AG04449 (cell line): ENCODE measurements at places on chromosomes 2 and 18.

DNA sequence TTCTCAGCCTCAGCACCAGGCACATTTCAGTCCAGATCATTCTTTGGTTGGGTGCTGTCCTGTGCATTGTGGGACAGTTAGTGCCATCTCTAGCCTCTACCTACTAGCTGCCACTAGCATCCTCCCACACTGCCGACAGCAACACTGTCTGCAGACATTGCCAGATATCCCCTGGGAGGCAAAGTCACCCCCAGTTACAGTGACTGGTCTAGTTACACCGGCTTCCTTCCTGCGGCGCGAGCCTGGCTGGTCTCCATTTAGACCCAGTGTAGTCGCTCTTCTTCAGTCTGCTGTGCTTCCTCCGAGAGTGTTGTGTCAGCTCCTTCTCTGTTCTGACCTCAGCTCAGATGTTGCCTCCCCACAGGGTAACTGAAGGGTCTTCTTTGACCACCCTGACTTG is 283.1 kb downstream of the PHLPP1 start:
- DNase-seq: no peak

DNA sequence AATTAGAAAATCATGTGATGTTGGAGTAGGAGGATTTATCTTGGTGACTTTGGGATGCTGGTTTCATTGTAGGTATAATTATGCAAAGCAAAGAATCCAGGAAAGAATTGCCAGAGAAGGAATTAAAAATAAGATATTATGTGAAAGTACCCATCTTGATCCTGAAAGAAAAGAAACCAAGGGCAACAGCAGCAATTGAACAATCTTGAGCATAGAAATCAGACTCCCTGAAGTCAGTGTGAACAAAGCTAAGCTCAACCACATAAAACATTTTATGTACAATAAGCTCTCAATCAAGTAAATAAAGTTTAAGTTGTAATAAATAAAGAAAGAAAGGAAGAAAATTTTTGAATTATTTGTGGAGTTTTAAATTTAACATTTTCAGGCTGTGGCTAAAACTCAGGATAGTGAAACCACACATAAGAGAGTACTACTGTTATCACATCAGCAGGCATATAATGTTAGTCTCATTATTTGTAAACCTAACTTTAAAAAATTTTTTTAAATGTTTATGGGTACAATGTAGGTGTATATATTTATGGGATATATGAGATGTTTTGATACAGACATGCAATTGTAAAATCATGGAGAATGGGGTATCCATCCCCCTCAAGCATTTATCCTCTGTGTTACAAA is 32.8 kb upstream of the GPR55 start:
- DNase-seq: no peak

DNA sequence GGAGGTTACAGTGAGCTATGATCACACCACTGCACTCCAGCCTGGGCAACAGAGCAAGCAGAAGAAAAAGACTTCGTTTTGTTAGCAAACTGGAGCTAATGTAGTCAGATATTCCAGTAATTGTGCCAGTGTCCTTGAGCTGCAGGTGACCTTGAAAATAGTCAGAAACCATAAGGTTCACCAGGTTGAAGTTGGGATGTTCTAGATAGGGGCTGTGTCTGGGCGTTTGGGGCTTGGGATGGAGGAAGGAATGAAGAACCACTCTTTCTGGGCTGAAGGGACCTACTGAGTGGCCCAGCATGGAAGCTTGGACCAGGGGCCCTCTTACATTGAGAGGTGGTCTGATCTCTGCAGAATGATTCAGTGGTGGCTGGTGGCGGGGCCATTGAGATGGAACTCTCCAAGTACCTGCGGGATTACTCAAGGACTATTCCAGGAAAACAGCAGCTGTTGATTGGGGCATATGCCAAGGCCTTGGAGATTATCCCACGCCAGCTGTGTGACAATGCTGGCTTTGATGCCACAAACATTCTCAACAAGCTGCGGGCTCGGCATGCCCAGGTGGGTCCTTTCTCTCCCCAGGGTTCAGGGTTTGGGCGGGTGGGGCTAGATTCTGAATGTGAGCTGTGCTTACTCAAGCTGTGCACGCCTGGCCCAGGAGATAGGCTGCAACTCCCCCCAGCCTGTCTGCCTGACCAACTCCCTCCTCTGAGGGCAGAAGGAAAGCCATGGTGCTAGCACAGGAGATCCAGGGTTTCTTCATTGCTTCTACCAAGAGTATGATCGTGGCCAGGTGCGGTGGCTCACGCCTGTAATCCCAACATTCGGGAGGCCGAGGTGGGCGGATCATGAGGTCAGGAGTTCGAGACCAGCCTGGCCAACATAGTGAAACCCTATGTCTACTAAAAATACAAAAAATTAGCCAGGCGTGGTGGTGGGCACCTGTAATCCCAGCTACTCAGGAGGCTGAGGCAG is 17.1 kb downstream of the CCT7 start:
- no peak for DNase-seq

DNA sequence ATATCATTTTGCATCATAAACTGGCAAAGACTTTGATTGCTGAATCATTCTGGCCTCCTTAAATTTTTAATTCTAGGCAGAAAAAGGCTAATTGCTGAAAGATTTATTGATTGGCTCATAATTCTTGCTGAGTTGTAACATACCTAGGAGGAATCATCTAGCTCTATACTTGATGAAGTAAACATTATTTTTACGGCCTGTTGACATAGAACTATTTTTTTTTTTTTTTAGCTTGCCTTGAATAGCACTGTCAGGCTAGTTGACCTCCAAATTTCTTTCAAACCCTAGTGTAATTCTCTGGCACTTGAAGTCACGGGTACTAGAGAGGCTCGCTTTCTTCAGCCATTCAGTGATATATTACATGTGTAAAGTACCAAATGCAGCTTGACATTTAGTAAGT is 2.8 kb downstream of the SERPINB12 start:
- no peak for DNase-seq

GRCh38 chr18:58100154-58100553 is 56.1 kb downstream of the NEDD4L start:
- DNase-seq: no peak

- DNase-seq: peak; percentile 60
Measured at GRCh38 chr2:96533292-96534073, 3.1 kb upstream of the ARID5A start.

GRCh38 chr18:57051657-57052044 is 95.2 kb upstream of the BOD1L2 start:
- no peak for DNase-seq

GRCh38 chr2:681312-681711 is 4.1 kb upstream of the TMEM18 start:
- DNase-seq: no peak

GRCh38 chr18:73691118-73691517 is 456.5 kb downstream of the FBXO15 start:
- DNase-seq: peak; percentile 53

DNA sequence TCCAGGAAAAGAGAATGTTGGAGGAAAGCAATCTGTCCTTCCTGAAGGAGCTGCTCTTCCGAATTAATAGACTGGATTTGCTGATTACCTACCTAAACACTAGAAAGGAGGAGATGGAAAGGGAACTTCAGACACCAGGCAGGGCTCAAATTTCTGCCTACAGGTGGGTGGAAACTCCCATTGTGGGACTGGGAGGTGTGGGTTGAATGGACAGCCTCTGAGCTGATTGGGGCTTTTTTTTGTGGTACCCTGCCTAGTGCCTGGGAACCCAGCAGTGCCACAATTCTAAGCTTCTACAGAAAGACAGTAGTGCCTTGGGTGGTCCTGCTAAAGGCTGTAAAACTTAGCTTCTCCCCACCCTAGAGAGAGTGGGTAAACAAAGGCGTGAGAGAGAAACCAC is 6.3 kb downstream of the CASP8 start:
- no peak for DNase-seq

DNA sequence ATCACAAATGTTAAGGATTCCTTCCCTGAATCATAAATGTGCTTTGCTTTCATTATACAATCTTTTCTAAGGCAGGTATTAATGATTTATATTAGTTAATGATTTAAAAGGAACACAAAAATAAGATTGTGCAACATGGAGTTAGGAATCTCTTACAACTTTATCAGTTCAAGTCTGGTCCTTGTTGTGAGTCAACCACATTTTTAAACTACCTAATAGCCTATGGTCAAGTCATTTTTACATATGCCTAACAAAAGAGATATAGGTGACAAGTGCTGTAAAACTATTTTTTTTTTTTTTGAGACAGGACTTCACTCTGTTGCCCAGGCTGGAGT is 8.2 kb upstream of the INPP1 start:
- DNase-seq: no peak

DNA sequence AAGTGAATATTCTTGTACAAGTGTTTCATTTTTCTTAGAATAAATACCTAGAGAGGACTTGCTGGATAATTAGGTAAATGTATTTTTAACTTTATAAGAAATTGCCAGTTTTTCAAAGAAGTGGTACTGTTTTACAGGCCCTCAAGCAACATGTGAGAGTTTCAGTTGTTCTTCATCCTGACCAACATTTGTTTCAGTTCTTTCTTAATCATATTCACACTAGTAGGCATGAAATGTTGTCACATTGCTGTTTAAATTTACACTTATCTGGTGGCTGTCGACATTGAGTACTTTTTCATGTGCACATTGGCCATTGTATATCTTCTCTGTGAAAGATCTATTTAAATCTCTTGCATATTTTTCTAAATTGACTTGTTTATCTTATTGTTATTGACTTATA is 178.1 kb downstream of the ACOXL start:
- DNase-seq: no peak

DNA sequence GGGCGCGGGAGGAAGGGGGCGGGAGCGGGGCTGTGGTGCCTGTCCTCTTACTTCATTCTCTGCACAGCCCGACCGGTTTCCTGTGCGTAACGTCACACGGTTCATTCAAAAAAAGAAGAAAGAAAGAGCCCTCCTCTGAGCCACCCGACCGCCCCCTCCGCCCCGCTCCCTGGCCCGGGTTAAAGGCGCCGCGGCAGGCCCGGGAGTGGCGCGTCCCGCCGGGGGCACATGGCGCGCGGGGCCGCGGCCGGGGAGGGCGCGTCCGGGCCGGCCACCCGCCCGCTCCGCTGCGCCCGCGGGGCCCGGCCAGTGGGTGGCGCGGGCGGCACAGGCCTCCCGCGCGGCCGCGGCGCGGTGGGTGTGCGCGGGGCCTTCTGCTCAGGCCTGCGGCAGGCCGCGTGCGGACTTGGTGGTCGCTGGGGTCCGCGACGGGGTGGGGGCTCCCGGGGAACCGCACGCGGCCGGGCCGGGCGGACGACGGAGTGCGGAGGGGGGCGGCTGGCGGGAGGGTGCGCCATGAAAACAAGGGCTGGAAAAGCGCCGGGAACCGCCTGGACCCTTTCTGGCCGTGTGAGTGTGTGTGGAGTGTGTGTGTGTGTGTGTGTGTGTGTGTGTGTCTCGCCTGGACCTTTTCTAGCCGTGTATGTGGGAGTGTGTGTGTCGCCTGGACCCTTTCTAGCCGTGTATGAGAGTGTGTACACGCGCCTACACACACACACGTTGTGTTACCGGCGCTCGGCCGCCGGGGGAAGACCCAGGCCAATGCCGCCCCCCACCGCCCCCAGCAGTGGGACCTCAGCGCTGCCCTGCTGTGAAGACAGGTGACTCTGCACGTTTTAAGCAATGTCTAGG is 780 bp upstream of the BCL2 start:
- no peak for DNase-seq

DNA sequence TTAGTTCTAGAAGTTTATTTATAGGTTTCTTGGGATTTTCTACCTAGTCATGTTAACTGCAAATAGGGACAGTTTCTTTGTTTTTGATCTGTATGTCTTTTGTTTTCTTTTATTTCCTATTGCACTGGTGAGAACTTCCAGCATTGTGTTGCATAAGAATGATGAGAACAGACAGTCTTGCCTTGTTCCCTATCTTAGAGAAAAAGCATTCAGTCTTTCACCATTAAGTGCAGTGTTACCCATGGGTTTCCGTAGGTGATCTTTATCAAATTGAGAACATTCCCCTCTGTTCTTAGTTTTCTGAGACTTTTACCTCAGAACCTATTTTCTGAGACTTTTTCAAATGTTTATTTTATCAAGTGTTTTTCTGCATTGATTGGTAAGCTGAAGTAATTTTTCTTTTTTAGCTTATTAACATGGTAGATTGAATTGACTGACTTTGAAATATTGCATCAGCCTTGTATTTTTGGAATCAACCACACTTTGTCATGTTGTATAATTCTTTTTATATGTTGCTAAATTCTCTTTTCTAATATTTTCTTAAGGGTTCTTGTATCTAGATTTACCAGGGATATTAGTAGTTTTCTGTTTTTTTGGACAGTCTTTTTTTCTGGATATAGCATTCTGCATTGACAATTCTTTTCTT is 17.2 kb downstream of the MFSD6 start:
- no peak for DNase-seq

DNA sequence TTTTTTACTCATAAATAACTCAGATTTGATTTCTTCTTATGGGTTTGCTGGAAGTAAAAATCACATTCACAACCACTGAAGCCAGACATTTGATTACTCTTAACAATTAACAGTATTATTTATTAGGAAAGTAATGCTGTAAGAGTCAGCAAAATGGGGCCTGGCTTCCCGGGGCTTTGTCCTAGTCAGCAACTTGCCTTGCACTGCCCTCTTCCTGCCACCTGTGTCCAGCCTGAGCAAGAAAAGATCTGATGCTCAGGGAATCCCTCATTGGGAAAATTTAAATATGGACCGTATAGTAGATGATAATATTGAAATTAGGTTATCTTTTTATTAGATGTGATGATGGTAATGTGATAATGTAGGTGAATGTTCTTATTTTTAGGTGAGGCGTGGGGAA is 30.8 kb upstream of the ACYP2 start:
- no peak for DNase-seq

DNA sequence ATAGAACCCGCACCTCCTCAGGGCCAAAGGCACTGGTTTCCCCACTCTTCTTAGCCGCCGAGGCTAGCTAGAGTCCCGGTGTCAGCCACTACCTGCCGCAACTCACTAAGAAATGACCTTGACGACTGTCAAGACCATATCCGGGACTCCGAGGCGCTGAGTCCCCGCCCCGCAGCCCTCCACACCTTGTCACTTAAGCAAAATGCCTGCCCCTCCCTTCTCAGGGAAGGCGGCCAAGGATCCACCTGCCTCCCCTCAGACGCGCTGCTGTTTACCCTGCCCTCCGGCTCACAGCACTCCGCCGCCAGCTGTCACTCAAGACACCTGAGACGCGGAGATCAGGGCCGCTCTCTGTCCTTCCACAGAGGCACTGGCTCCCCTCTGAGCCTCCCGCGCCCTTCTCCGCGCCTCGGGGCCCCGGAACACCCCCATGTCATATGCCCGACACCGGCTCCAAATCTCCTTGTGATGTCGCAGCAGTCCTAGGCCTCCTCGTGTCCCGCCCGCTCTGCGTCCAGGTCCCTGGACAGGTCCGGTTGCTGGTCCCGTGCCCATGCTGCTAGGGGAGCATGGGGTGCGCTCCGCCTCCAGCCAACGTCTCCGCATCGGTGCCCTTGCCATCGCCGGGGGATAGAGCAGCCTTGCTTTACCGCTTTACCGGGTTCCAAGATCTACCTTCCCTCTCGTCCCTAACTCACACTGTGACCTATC is 32.5 kb upstream of the REG3G start:
- no peak for DNase-seq
